ENCODE measurements at places on chromosomes 11 and 22. TPM values are rescaled to one million over a fixed set of nuclear protein-coding genes. Genes with fewer than 3 reads are reported as not detected.

The ANO9 gene
- 0.36 TPM for total RNA-seq

The MYEOV gene
- not detected for total RNA-seq

The PRG2 gene
- not detected for total RNA-seq

- no peak for DNase-seq
These were observed 56.8 kb downstream of the MTMR2 start for GRCh38 chr11:95867105-95867504.

DNA sequence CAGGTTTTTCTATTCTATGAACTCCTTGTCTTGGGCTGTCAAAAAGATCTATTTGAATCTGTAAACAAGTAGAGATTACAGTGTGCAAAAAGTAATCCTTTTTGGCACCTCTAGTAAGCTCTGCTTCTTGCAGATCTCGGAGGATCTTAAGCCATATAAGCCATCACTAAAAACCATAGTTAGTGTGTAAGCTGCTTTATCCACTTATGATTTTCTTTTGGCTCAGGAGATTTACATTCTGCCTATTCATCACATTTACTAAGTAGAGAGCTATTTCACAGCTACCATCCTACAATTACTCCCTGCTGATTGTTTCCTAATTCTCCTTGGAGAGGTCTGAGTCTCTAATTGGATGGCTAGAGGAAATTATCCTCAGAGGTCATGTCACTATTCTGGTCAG is 385.7 kb downstream of the AASDHPPT start:
- no peak for DNase-seq

DNA sequence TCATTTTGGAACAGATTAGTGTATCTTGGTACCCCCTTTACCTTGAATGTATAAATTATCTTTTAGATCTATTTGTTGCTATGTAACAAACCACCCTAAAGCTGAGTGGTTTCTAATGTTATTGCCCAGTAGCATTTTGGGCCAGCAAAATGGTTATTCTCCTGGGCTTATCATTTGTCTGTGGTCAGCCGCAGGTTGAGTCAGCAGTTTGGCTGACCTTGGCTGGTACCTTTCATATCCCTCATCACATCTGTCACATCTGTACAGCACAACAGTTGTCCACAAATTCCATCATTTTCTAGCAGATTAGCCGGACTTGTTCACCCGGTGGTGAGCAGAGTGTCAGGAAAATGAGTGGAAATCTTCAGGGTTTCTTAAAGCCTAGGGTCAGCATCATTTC is 588.5 kb upstream of the ARHGAP42 start:
- no peak for DNase-seq

DNA sequence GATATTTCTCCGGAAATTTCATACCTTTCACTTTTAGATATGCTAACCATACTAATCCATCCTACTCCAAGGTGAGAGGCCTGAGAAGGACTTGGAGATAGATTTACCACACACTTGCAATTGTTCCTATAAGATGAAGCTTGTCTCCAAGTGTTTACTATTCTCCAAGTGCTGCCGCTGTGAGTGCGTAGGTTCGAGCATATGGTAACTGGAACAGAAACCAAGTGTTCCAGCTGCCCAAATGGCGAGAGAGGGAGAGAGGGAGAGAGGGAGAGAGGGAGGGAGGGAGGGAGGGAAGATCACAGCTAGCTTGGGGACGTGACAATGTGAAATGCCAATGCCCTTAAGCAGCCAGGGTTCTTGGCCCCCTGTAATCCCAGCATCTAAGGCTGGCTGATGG is 21.5 kb downstream of the ASCC2 start:
- DNase-seq, result no peak

DNA sequence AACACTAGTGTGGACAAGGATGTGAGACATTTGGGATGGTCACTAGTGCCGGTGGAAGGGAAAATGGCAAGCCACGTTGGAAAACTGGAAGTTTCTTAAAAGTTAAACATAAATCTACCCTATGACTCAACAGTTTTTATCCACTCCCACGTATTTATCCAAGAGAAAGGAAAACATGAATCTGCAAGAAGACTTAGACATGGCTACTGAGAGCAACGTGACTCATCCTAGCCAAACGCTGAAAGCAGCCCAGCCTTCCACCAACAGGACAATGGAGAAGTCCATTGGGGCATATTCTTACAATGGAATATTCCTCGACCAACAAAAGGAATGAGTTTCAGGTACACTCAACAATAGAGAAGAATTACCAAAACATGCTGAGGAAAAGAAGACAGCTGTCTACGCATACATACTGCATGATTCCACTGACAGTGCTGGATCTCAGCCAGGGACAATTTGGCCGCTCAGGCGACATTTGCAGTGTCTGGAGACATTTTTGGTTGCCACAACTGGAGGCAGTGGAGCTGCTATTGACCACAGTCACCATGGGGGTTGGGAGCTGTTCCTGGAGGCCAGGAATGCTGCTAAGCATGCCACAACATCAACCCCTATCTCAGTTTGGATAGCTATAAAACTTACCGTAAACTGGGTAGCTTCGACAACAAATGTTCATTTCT is 21.2 kb downstream of the SYT13 start:
- no peak for DNase-seq

DNA sequence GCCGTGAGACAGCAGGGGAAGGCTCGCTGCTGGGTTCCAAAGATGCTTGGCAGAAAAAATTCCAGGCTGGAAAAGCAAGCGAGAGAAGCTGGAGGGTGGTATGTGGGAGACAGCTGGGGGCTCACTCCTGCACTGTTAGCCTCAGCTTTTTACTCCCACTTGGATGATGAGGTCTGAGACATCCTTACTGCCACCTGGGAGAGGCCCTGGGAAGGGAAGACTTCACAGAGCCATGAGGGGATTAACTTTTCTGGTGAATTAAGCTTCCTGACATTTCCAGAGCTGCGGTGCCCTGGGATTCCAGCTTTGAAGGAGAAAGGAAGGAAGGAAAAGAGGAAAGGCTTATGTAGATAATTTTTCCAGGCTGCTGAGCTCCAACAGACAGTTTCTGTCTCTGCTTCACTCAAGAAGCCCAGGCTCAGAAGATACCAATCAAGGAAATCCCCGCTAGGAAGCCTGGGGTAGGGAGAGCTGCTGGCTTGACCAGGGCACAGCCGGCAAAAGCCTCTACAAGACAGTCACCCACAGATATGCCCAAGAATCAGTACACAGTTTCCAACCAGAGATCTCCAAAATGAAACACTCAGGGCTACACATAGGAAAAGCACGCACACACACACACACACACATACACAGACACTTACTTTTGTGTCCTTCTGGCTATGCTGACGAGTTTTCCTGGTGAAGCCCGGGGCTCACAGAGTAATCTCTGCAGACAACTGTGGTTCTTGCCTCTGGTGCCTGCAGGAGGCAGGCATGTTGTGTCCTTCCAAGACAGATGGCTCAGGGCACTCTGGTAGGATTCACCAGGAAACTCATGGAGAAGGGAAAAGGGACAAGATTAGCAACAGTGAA is 907 bp downstream of the MCHR1 start:
- DNase-seq, result no peak

- no peak for DNase-seq
These were observed 10.1 kb upstream of the OSBP start for GRCh38 chr11:59625703-59626102.

- DNase-seq, result peak; percentile 69
These were observed 13.6 kb downstream of the IL17RA start for GRCh38 chr22:17098379-17098819.

DNA sequence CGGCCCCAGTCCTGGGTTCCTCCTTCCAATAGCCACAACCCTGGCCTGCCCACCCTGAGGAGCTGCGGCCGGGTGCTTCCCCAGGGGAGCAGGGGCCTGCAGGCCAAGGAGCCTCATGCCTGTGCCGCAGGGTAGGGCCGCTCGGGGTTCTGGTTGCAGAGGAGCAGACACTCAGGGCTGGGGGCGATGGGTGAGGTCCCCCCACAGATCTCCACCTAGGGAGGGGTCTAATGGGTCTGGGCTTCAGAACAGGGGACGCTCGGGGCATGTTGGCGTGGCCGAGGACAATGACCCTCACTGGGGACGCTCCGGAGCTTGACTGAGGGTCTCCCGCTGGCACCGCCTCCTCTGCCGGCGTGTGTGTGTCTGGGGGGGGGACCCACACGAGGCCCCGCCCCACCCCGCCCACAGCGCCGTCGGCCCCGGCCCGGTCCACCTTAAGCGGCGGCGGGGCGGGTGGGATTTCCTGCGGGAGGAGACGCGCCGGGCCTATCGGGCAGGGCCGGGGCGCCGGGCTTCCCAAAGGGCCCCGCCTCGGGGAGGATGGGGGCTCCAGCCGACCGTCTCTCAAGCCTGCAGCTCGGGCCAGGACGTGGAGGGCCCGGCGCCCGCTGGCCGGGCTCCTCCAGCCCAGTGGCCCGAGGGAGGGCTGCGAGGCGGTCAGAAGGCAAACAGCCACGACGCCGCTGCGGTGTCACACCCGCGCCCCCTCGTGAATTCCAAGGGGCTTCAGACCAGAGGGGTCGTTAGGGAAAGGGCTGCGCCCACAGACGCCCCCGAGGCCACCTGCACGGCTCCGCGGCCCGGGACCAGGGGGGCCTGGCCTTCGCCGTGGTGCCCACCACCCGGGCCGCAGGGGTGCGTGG is 640 bp upstream of the ZDHHC8 start:
- peak; percentile 94 for DNase-seq
